ENCODE measurements at places on chromosomes 13 and 19.

DNA sequence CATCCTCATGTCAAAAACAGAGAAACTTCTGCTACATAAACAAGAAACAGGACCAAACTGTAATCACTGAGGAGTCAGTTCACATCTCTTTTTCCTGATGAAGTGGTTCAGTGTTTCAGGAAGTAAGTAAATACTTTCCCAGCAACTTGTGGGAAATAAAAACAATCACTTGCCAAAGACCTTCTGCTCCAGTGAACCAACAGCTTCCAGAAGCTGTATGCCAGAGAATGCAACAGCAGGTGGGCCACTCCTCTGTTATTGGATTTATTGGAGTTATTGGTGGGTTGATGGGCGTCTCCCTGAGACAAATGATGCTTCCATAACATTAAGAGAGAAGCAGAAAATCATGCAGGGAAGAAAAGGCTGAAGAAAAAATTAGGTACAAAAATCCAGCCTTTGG is 9.9 kb downstream of the SLC6A16 start:
- no peak for DNase-seq

DNA sequence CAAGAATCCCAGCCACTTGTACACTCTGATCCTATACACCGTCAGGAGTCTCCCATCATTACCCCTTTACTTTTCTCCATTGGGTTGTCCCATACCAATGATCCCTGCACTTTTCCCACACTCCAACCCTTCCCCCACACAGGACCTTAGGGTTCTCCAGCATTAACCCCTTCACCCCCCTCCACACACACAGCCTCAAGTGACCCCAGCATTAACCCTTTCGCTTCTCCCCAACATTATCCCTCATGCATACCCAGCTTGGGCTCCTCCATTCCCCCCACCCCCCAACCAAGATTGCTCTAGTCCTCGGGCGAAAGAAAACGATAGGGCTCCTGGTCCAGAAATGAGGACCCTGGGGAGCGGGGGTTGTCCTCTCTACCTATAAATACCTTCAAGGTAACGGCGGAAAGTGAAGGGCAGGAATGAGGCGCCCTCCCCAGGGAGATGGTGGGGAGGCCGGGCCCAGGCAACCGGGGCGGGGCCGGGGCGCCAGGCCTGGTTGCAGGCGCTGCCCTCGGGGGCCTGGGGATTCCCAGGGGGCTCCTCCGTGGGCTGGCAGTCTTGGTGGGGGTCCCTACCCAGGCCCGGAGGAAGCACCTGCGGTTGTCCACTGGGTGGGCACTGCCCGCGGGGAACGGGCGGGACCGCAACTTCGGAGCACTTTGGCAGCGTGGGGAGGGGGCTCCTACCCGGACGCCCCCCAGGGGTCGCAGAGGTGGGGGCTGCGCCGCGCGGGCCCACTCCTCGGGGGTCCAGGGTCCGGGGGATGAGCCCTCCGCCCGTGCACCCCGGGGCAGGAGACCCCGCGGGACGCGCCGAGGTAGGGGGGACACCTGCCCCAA is 757 bp downstream of the WIZ start:
- no peak for DNase-seq

- DNase-seq, result peak; percentile 17
Measured at GRCh38 chr19:38452430-38453366, 19.2 kb downstream of the RYR1 start.

DNA sequence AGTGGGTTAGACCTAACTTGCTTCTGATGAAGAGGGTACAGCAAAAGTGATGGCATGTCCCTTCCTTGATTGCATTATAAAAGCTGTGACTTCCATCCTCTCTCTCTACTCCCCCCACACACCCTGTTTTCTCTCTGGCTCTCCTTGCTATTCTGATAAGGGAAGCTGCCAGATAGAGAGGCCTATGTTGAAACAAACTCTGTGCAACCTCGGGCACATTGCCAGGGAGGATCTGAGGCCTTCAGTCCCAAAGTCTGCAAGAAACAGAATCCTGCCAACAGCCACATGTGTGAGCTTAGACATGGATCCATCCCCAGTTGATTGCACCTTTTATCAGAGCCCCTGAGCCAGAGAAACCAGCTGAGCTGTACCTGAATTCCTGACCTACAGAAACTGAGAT is 44.8 kb upstream of the ARGLU1 start:
- no peak for DNase-seq

- no peak for DNase-seq
Measured at GRCh38 chr19:39942366-39942730, 7.9 kb upstream of the FCGBP start.

- DNase-seq, result no peak
Measured at GRCh38 chr19:48859711-48860572, 8.5 kb downstream of the PLEKHA4 start.

- DNase-seq, result no peak
Measured at GRCh38 chr19:51948975-51949374, 21.7 kb downstream of the ZNF613 start.

GRCh38 chr19:17394891-17395415 is 957 bp upstream of the CCDC194 start:
- peak; percentile 53 for DNase-seq

GRCh38 chr13:46164661-46165060 is 17.3 kb downstream of the LCP1 start:
- DNase-seq, result peak; percentile 81

GRCh38 chr19:16369664-16370576 is 45.3 kb downstream of the KLF2 start:
- no peak for DNase-seq

GRCh38 chr19:54279406-54279962 is 1.4 kb downstream of the LILRB2 start:
- DNase-seq, result no peak

DNA sequence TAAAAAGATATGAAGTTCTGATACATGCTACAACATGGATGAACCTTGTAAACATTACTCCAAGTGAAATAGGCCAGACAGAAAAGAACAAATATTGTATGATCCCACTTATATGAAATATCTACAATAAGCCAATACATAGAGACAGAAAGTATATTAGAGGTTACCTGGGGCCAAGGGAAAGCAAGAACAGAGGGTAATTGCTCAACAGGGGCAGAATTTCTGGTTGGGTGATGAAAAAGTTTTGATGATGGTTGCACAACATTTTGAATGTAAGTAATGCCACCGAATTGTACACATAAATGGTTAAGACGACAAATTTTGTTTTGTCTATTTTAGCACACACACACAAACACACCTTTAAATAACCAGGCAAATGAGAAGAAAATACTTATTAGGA is 268.4 kb downstream of the FOXO1 start:
- DNase-seq, result no peak

- no peak for DNase-seq
Measured at GRCh38 chr13:48411841-48412531, 927 bp downstream of the LPAR6 start.

DNA sequence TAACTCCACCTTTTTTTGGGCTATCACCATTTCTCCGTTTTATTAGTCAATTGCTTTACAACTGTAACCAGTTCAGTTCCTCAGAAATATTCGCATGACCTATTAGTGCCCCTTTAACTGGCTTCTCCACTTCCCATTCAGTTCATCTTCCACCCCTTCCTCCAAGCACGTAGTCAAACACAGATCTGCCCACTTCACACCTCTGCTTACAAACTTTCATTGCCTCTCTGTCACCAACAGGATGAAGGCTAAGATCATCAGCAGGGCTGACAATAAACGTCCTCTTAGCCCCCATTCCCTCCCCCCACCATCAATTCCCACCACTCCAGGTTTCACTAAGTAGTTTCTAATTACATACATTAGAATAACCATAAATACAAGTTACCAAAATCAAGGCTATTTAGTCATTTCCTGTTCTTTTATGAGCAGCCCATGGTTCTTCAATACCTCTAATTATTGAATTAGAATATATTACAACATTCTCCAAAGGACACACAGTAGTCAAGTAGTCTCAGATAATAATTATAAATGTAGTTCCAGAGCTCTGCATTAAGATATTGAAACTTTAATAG is 95.7 kb downstream of the SPRY2 start:
- no peak for DNase-seq

DNA sequence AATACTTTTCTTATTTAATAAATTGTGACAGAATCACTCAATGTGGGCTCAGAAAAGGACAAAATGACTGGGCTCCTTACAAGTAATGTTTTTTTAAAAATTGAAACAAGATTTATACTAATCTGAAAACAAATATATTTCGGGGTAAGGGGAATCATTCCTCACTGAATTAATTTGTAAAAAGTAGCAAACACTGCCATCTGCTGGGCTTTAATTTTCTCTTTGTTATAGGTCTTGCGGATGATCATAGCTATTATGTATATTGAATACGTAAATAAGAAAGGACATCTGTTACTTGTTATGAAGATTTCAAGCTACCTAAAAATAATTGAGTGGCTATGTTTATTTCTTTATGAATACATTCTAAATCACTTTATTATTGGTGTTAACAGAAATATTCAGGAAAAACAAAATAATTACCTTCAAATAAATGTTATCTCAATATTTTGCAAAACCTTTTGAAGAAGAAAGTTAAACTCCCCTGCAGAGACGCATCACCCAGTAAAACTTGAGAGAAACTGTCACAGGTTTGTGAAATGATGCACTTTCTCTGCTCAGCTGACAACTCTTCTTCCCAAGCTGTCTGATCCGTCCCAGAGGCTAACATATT is 17.8 kb upstream of the ENOX1 start:
- peak; percentile 67 for DNase-seq

GRCh38 chr13:110557610-110558305 is 3.8 kb downstream of the RAB20 start:
- no peak for DNase-seq

DNA sequence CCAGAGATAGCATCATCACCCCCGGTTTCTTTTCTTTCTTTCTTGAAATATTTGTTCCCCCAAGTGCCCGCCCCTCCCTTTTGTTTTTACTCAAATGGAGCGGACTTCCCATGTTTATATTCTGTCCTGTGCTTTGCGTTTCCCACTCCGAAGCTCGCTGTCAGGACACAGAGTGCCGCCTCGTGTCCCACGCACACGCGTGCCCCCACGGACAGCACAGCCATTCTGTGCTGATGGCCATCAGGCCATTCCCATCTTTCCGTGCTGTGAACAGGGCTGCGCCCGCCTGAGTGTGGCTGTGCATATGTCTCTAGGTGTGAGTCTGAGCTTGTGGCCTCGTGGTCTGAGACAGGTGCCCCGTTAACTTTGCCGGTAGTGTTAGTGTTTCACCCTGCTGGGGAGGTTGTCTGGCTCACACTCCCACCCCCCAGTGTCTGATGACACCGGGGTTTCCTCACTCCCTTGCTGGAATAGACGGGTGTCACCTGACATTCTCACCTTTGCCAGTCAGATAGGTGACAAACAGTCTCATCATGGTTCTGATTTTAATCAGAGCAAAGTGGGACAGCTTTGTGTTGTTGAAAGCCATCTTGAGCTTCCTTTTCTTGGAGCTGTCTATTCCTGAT is 6.9 kb downstream of the PAK4 start:
- no peak for DNase-seq

GRCh38 chr13:36082806-36083205 is 48.4 kb downstream of the DCLK1 start:
- no peak for DNase-seq

- DNase-seq, result no peak
Measured at GRCh38 chr19:7763696-7764095, 653 bp downstream of the CLEC4M start.

DNA sequence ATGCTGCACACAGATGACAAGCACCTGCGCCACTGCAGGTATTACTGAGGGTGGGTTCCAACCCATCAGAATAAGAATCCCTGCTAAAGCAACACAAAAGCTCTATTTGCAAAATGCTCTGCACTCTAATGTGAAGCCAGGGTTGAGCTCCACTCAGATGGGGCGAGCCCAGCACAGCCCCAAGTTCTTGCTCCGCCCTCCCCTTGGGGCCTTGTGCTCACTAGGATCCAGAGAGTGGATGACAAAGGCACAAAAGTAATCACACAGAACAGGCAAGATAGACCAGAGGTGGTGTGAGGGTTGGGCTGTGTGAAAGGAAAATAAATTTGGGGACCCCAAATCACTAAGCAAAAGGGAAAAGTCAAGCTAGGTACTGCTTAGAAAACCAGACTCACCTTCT is 8.2 kb upstream of the ZNF611 start:
- no peak for DNase-seq

DNA sequence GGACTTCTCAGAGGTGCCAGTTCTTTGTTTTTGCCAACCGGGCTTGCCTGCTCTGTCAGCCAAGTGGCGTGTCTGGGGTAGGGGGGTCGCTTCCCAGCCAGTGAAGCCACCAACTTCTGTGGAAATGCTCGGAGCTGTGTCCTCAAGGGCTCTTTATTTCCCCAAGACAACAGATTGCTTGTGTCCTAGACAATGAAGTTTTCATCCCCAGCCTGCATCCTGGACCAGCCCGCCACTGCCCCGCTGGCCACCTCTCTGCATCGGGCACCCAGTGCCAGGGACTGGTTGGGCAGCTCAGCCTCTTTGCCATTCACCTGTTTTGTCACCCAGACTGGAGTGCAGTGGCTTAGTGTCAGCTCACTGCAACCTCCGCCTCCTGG is 3.7 kb downstream of the RAB11B start:
- no peak for DNase-seq

DNA sequence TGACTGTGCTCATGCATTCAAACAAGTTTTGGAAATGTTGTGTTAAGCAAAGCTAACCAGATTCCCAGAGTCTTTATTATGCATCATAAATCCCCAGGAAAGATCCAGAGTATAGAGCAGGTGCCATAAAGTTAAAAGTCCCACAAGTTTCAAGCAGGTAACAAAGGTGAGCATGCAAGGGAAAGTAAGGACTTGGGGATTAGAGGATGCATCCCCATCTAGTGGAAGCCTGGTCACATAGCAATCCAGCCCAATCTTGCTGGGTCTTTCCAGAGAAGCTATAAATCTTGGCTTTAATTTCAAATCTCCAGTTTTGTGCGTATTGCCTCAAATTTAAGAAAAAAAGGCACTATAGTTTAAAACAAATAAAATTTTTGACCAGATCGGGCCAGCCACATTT is 72.7 kb downstream of the ZNF254 start:
- peak; percentile 19 for DNase-seq

- peak; percentile 73 for DNase-seq
Measured at GRCh38 chr19:54390942-54391577, 24.2 kb upstream of the TTYH1 start.

DNA sequence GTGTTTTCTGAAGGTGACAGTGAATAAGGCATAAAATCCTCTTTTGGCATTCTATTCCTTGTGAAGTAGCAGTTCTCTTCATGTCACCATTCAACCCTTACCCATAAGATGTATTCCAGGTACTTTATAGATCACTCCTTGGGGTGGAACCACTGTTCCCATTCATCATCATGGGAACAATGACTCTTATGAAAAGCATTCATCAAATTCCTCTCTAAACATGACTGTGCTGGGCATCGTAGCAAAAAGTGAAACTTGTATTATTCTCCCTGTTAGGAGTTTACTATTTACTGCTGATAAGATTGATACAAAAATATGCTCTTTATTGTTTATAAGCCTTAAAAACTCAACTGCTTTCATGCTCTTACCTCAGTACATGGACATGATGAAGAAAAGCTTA is 793.4 kb downstream of the LIG4 start:
- DNase-seq, result no peak
